Activated CD4-positive, alpha-beta memory T cell treated with anti-CD3 and anti-CD28 coated beads, Interleukin-2, amount 10 ng/mL, durations not matched to agents 7 days and 5 days (primary cell): ENCODE measurements at places on chromosomes 6 and 20.
A peak's percentile ranks its signal among the peaks of the same experiment; 100 is the strongest.

DNA sequence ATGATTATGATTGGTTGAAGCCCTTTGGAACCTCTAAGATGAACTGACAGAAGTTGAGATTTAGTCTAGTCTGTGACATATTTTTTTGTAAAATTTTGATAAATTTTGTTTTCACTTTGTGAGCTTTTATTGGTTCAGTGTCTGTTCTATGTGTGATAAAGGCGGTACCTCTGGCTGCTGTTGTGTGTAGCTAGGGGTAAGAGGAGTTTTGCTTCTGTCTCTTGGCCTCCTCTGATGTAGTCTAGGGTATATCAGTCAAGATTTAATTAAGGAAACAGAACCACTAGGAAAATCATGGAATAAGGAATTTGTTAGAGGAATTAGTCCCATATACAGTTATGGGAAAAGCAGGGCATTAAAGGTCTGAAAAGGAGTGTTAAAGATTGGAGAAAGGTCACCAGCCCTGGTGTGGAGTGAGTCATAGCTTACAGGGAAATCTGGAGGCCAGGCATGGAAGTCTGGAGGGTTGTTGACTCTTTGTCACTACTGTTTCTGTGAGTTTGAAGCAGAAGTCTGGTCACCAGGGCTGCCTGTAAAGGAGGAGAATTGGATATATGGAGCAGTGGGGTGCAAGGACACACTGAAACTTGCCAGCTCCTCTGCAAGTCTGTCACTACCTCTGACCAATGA lies 28.5 kb downstream of the CDC5L start:
- H3K27me3 ChIP-seq: no peaks in the 10 kb centered on the region
- no peak overlapping the region for H3K27ac ChIP-seq
- H3K4me3 ChIP-seq: no peak overlapping the region
- no peak for DNase-seq

DNA sequence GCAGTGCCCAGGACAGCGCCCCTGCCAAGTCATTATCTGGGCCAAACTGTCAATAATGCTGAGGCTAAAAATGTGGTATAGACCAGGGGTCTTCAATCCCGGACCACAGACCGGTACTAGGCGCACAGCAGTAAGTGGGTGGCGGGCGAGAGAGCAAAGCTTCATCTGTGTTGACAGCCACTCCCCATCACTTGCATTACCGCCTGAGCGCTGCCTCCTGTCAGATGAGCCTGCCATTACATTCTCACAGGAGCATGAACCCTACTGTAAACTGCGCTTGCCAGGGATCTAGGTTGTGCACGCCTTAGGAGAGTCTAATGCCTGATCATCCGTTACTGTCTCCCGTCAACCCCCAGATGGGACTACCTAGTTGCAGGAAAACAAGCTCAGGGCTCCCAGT lies 91.0 kb downstream of the NFATC2 start:
- peaks cover 15% of the 10 kb centered on the region for H3K4me1 ChIP-seq
- no peak for DNase-seq
- no peak overlapping the region for H3K4me3 ChIP-seq
- H3K36me3 ChIP-seq: peaks cover 80% of the 10 kb centered on the region
- no peaks in the 10 kb centered on the region for H3K27me3 ChIP-seq

- H3K4me1 ChIP-seq: peaks cover 2% of the 10 kb centered on the region
- H3K27me3 ChIP-seq: no peaks in the 10 kb centered on the region
- DNase-seq: no peak
- H3K36me3 ChIP-seq: no peaks in the 10 kb centered on the region
- H3K27ac ChIP-seq: no peak overlapping the region
These were observed 76.4 kb upstream of the HS3ST5 start for GRCh38 chr6:114419175-114419574.

DNA sequence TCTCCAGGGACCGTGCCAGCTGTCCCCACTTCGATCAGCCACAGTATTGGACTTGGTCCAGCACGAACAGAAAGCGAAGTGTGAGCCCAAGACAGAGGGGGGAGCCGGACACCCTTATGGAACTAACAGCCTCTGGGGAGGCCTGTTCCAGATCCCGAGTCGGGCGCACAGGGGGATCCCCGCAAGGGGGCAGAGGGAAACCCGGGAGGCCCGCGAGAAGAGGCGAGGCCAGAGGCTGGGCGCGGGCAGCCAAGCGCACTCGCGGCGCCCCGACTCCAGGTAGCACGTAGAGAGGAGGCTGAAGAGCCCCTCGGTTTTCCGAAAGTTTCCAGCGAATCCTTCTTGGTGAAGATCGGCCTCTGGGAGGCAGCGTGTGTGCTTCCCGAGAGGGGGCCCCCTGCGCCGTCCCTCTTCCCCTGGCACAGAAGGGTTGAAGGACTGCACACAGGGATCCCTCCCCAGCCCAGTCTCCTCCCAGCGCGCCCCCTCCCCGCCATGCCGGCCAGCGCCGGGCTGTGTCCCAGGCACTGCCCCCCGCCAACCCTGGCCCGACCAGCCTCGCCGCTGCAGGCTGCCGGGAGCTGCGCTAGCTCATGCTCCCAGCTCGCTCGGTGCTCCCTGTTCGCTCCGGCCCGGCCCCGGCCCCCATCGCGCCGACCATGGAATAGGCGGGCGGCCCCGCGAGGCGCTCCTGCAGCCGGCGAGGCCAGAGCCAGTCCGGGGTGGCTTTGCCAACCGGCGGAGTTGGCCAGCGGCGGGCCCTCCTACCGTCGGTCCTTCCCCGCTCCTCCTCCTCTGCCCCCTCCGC lies 577 bp upstream of the SLC24A3 start:
- H3K36me3 ChIP-seq: no peaks in the 10 kb centered on the region
- H3K4me3 ChIP-seq: no peak overlapping the region
- no peak for DNase-seq
- no peaks in the 10 kb centered on the region for H3K4me1 ChIP-seq
- H3K27me3 ChIP-seq: peaks cover 29% of the 10 kb centered on the region
- no peak overlapping the region for H3K27ac ChIP-seq

DNA sequence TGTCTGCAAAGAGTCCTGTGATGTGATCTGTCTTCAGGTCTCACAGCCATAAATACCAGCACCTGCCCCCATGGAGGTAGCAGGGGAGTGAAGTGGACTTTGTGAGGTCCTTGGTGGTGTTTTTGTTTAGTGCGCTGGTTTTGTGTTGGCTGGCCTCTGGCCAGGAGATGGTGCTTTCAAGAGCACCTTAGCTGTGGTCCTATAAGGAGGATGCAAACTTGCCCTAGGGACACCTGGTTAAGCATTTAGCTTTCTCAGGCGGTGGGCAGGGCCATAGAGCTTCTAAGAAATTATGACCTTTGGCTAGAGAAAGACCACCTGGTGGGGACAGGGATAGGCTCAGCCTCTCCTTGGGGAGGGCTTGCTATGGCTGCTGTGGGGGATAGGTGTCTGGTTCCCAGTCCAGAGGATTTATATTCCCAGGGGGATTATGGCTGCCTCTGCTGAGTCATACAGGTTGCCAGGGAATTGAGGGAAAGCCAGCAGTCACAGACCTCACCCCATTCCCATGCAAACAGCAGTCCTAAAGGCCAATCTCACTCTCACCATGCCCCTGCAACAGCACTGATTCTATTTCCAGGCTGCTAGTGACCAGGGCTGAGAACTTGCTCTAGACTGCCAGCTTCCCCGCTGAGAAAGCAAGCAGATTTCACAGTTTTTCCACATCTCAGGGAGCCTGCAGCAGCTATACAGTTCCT lies 259.3 kb downstream of the TFAP2B start:
- no peaks in the 10 kb centered on the region for H3K27me3 ChIP-seq
- H3K4me3 ChIP-seq: no peak overlapping the region
- DNase-seq: no peak
- H3K36me3 ChIP-seq: no peaks in the 10 kb centered on the region

GRCh38 chr6:129577691-129578090 lies 132.3 kb downstream of the ARHGAP18 start:
- no peaks in the 10 kb centered on the region for H3K27me3 ChIP-seq
- DNase-seq: no peak
- peaks cover 7% of the 10 kb centered on the region for H3K4me1 ChIP-seq
- H3K36me3 ChIP-seq: peaks cover 10% of the 10 kb centered on the region
- H3K27ac ChIP-seq: no peak overlapping the region

GRCh38 chr6:170221052-170221752 lies 69.7 kb downstream of the DLL1 start:
- no peak overlapping the region for H3K27ac ChIP-seq
- no peaks in the 10 kb centered on the region for H3K27me3 ChIP-seq
- H3K4me3 ChIP-seq: no peak overlapping the region
- no peaks in the 10 kb centered on the region for H3K36me3 ChIP-seq

GRCh38 chr20:50843331-50844276 lies 48.7 kb downstream of the BCAS4 start:
- peaks cover 33% of the 10 kb centered on the region for H3K4me1 ChIP-seq
- peak overlapping the region; percentile 10 for H3K27ac ChIP-seq
- H3K4me3 ChIP-seq: no peak overlapping the region
- DNase-seq: no peak
- H3K36me3 ChIP-seq: no peaks in the 10 kb centered on the region

- no peak overlapping the region for H3K4me3 ChIP-seq
- H3K4me1 ChIP-seq: no peaks in the 10 kb centered on the region
- H3K27me3 ChIP-seq: no peaks in the 10 kb centered on the region
- no peak overlapping the region for H3K27ac ChIP-seq
- H3K36me3 ChIP-seq: no peaks in the 10 kb centered on the region
These were observed 217.1 kb upstream of the MAN1A1 start for GRCh38 chr6:119566546-119567260.

DNA sequence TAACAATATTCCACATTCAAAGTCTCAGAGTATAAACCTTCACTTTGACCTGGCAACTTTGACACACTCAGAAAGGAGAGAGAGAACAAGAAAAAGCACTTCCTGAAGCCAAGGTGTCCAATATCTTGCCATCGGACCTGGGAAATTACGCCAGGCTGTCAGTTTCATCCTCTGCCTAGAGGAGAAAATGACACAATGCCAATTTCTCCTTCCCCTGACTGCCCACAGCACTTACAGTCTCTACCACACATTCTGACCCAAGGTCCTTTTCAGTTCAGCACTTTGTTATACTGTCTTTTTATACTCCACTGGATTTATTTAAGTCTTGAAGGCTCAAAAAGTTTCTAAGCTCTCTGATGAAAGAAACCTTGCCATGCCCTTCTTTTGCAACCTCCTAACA lies 250.4 kb downstream of the GMPR start:
- peaks cover 49% of the 10 kb centered on the region for H3K36me3 ChIP-seq
- no peak for DNase-seq
- H3K27ac ChIP-seq: no peak overlapping the region
- H3K4me3 ChIP-seq: no peak overlapping the region
- H3K4me1 ChIP-seq: peaks cover 81% of the 10 kb centered on the region
- H3K27me3 ChIP-seq: no peaks in the 10 kb centered on the region

- no peaks in the 10 kb centered on the region for H3K4me1 ChIP-seq
- no peaks in the 10 kb centered on the region for H3K36me3 ChIP-seq
- no peak overlapping the region for H3K27ac ChIP-seq
- H3K27me3 ChIP-seq: no peaks in the 10 kb centered on the region
These were observed 323.1 kb downstream of the CENPW start for GRCh38 chr6:126662966-126663365.

DNA sequence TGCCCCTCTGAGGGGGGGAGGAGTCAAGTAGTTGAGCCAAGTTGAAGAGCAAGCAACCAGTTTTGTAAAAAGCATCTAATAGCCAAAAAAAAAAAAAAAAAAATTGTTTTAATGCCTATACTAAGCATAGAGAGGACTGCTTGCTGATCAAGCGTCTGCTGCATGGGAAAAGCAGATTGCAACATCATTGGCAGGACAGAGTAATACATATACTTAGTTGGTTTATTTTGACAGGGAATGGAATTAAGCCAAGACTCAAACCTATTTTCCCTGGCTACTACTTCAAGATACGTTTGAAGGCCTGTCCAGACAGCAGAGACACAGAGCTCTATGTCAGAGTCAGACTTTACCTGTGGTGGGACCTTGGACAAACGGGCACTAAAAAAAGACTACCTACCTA lies 120.5 kb downstream of the RTN4IP1 start:
- peaks cover 2% of the 10 kb centered on the region for H3K27me3 ChIP-seq
- H3K27ac ChIP-seq: no peak overlapping the region
- H3K4me3 ChIP-seq: no peak overlapping the region
- H3K36me3 ChIP-seq: peaks cover 4% of the 10 kb centered on the region
- no peak for DNase-seq

DNA sequence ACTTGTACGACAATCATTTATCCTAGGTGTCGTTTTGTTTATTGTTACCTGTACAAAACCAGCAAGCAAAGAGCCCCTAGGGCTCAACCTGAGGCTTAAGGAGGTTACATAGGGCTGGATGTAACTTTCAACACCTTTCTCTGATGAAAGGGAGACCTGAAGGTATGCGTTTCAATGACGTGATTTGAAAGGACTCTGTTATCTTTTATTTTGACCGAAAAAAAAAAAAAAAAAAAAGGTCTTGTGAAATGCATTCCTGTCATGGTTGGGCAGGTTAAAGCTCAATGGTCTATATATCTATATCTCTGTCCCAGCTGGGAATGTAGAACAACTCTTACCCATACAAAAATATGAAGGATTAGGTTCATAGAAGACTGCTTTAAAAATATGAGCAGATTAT lies 78.7 kb upstream of the SASH1 start:
- no peaks in the 10 kb centered on the region for H3K36me3 ChIP-seq
- H3K4me3 ChIP-seq: no peak overlapping the region

DNA sequence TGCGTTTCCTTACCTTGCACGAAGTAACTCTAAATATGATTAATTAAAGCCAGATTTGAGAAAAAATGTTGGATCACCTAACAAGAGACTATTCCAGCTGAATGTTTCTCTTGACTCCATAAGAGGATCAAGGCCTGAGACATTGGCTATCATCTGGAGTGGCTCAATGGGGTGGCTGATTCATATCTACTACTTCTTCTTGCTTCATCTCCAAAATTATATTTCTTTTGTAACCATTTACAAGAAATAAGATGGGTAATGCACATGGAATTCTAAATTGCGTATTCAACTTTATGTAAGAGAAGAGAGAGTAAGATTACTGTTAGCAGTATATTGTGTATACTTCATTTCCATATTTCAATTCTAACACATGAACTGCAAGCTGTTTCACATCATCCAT lies 819.0 kb upstream of the EYS start:
- H3K36me3 ChIP-seq: no peaks in the 10 kb centered on the region
- no peak overlapping the region for H3K4me3 ChIP-seq
- H3K27me3 ChIP-seq: no peaks in the 10 kb centered on the region

- no peaks in the 10 kb centered on the region for H3K27me3 ChIP-seq
- H3K36me3 ChIP-seq: no peaks in the 10 kb centered on the region
- H3K4me3 ChIP-seq: no peak overlapping the region
- no peak for DNase-seq
- H3K4me1 ChIP-seq: no peaks in the 10 kb centered on the region
These were observed 6.5 kb downstream of the EYS start for GRCh38 chr6:65700561-65700960.

GRCh38 chr6:139644821-139645220 lies 270.4 kb upstream of the CITED2 start:
- H3K36me3 ChIP-seq: no peaks in the 10 kb centered on the region
- H3K4me1 ChIP-seq: peaks cover 13% of the 10 kb centered on the region
- no peak for DNase-seq
- H3K27me3 ChIP-seq: peaks cover 4% of the 10 kb centered on the region
- no peak overlapping the region for H3K4me3 ChIP-seq
- no peak overlapping the region for H3K27ac ChIP-seq
